ENCODE measurements at places on chromosomes 5 and 9.

- no peak for DNase-seq
Observed at GRCh38 chr5:91141642-91142041, 241.5 kb downstream of the ARRDC3 start.

GRCh38 chr5:884345-885126 is 8.1 kb downstream of the BRD9 start:
- no peak for DNase-seq

DNA sequence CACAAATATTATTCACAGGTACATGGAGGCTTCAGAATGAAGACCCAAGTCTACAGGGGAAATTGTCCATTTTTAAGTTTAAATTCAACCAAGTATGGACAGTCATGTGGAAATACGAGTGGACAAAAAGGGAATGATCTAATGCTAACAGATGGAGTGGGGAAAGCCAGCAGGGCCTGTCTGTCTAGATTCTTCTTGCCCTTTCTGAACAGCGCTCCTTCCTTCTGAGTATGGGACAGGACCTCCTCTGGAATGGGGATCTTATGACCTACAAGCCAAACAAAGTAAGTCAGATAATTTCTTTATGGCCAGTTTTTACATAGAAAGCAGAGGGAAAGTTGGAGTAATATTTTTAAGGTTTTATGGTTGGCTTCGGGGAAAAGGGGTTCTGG is 119.8 kb upstream of the NEK6 start:
- no peak for DNase-seq

DNA sequence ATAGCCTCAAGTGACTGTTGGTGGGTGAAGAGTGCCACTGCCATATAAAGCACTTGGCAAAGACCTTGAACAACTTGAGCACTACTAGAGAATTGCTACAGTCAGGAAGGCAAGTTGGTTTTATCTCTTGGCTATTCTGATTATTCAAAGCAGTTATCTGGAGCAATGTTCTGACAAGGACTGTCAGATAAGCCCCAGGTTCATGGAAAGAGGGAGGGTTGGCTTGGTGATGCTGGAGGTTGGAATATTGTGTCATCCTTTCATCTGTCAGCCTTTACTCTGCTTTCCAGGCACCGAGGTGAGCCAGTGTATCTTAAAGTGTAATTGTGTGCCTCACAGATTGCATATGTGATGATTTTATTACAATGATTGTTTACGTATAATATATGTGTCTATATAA is 548.4 kb upstream of the ZNF608 start:
- DNase-seq, result no peak

DNA sequence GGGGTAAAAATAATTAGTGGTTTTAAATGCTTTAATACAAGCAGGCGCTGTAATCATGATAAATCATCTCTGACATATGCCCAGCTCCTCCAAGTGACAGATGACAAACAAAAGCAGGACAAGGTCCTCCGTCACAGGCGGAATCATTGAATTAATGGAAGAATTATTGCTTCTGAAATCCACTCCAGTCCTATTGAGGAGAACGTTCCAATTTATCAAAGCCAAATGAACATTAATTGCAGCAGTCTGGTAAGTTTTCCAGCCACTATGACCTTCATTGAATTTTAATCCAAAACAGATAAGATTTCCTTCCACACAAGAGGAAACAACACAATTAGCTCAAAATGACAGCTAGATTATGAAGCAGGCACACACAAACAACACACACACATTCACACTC is 136.8 kb downstream of the ASTN2 start:
- no peak for DNase-seq

- peak; percentile 19 for DNase-seq
Observed at GRCh38 chr5:138792195-138792790, 39.1 kb downstream of the CTNNA1 start.

DNA sequence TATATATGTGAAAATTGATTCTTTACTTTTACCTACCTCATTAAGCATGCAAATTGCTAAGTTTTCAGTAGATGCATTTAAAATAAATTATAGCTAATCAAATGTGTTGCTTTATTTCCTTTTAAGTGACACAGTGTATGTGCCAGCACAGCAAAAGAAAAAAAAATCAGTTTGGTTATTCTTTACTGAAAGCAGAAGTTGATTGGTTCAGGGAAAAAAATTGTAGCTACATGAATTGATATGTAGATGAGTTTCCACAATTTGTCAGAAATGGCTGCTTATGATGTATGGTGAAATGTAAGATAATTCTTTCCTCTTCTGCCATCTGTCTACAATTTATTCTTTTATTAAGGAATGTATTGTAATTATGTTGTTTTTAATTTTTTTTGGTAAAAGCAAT is 57.8 kb downstream of the PARP8 start:
- DNase-seq, result no peak

Data from fibroblast of skin of abdomen (primary cell).